Stimulated activated CD8-positive, alpha-beta memory T cell treated with anti-CD3 and anti-CD28 coated beads, Interleukin-12 subunit alpha, Interleukin-12 subunit beta, amount 100 ng/mL, for 1 hour (primary cell): ENCODE measurements at places on chromosomes 12 and 14.

- no peak for DNase-seq
Measured at GRCh38 chr14:104075530-104076151, 9.9 kb upstream of the ASPG start.

- DNase-seq, result no peak
Measured at GRCh38 chr12:47145188-47145587, 65.4 kb upstream of the AMIGO2 start.

- DNase-seq, result no peak
Measured at GRCh38 chr12:7155471-7156034, 25.4 kb downstream of the CLSTN3 start.

DNA sequence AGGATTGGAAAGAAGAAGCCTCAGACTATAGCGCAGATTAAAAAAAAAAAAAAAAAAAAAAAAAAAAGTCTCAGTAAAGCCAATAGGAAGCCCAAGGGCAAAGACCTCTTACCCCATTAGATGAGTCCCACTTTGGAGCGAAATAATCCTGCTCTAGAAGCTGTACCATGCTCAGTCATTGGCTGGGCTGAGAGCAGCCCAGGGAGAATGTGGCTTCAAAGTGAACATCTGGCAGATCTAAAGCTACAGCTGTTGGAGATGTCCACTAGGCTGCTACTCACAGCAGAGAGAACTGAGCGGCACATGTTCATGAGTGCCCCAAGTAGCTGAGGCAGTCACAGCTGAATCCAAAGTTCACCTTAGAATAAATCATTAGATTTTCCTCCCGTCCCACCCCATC, 560.9 kb downstream of the MED13L start:
- no peak for DNase-seq

GRCh38 chr12:107654873-107655272, 30.7 kb upstream of the PWP1 start:
- DNase-seq, result no peak

GRCh38 chr12:8697120-8697475, 693 bp upstream of the RIMKLB start:
- no peak for DNase-seq

DNA sequence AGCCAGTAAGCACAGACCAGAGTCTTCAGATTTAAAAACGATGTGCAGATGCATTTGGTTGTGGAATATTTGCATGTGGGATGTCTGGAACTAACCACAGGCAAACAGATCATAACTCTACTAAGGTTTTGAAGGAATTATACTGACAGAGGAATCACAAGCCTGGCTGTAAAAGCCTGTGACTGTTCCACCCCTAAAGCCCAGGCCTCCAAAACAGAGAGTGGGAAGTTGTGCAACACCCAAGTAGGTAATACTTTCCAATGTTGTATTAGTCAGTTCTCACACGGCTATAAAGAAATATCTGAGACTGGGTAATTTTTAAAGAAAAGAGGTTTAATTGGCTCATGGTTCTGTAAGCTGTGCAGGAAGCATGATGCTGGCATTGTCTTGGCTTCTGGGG, 68.1 kb upstream of the DCD start:
- no peak for DNase-seq

GRCh38 chr12:128861226-128862016, 8.1 kb downstream of the GLT1D1 start:
- no peak for DNase-seq

- DNase-seq, result no peak
Measured at GRCh38 chr12:75900226-75900625, 131.3 kb downstream of the PHLDA1 start.

DNA sequence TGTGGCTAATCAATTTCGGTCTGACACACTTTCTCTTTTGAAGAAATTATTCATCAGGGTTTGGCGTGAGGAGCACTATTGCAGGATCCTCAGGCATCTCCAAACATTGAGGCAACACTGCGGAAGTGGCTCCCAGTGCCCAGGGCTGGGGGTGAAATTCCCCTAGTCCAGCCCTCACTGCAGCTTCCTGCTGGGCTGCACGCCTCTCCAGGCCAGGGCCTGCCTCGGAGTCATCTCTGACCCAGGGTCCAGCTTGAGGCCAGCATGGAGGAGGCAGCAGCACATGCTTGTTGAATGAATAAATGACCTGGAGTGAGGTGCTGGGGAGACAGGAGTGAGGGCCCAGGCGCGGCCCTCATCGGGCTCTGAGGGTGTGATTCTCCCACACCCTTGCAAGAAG, 36.0 kb upstream of the TDRD9 start:
- no peak for DNase-seq

DNA sequence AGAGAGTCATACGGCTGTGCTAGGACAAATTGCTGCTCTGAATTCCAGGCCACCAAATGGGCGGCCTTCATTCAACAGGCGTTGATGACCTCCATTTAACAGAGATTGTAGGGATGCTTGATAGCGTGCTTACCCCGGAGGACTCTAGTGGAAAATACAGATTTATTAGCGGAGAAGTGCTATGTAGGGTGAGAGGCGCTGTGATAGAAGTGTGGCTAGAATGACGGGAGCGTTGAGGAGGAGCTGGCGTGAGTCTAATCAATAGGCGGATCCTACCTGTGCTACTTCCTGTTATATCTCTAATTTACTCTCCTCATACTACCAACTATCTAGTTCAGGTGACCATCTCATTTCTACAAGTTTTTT, 668 bp downstream of the MRPS35 start:
- DNase-seq, result no peak

- no peak for DNase-seq
Measured at GRCh38 chr12:123388951-123389559, 5.1 kb downstream of the KMT5A start.

GRCh38 chr14:102532204-102532658, 22.7 kb upstream of the ANKRD9 start:
- no peak for DNase-seq

DNA sequence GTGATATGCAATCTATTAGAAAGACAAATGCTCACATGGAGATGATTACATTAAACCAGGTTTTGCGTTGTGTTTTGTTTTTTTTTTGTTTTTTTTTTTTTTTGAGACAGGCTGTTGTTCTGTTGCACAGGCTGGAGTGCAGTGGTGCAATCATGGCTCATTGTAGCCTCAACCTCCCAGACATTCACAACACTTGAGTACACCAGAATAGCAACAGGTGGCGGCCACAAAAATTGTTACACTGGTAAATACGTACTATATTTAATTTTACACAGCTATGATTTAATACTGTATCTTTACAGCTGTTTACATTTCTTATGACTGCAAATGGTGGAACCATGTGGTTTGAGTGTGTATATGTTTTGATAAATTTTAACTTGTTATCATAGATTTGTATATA, 60.0 kb downstream of the SCAF11 start:
- no peak for DNase-seq

- DNase-seq, result no peak
Measured at GRCh38 chr14:79256380-79256779, 954.9 kb downstream of the DIO2 start.

GRCh38 chr14:90564496-90564895, 167.7 kb downstream of the CALM1 start:
- no peak for DNase-seq

DNA sequence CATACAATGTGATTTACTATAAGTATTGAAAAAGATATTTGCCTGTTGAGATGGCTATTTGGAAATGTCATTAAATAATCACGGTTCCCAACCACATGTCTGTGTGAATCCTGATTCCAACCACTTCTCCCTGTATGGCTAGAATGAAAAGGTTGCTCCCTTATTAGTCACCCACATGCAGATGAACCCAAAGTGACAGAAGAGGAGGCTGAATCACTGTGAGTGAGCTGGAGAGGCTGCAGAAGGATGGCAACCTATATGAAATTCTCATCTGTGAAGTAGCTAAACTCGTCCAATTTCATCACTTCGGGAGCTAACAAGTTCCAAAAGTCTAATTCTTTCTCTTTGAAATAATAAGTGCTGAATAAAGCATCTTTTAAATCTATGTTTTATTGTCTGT, 300.5 kb downstream of the PRKD1 start:
- no peak for DNase-seq

DNA sequence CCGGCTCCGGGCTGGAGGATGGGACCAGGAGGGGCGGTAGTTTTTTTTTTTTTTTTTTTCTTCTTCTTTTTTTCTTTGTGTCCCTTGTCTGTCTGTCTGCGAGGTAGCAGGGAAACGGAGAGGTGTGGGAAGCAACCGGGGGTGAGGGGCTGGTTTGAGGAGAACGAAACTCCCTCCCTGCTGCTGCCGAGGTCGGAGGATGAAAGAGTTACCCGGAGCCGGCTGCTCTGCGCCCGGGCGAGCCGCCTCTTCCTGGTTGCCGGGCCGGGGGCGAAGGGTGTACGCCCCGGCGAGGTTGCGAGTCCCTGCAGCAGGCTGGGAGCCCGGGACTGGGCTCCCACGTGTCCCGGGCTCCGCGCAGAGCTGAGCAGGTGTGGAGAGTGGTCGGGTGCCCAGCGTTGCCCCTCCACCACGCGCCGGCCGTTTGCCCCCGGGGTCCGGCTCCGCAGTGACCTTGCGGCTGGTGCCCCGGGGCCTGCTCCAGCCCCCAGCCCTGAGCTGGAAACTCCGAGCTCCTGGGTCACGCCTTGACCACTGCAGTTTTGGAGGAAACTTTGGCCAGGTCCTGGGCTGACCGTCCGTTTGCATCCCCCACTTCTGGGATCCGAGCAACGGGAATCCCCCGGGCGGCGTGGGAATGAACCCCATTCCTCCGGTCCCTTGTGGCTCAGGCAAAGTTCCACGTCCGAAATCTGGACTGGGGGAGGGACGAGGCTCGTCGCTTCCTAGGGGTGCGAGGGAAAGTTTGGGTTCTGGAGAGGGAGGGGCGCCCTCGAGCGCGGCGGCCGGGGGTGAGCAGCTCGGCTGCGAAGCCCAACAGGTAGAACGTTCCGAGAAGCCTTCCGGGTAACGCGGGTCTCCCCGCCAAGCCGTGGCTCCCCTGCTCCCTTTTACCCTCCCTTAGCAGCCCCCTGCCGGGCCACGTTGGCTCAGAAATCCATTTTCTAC, 1.3 kb downstream of the CHST11 start:
- DNase-seq, result no peak

GRCh38 chr14:79840831-79841230, 370.5 kb downstream of the DIO2 start:
- no peak for DNase-seq

DNA sequence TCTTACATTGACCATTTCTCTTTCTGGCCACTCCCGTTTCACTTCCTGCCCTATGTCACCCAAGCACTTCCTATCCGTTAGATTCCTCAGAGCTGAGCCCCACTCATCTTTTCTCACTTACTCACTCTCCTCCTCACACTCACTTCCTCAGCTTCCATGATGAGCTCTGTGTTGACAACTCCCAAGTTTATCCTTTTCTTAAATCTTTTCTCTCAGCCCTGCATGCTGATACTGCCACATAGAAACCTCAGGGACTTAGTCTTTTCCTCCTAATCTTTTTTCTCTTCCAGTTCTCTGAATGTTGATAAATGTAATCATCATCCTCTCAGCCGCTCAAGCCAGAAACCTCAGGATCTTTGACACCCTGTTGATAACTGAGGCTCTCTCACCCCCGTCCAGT, 99.6 kb downstream of the ANO6 start:
- no peak for DNase-seq

DNA sequence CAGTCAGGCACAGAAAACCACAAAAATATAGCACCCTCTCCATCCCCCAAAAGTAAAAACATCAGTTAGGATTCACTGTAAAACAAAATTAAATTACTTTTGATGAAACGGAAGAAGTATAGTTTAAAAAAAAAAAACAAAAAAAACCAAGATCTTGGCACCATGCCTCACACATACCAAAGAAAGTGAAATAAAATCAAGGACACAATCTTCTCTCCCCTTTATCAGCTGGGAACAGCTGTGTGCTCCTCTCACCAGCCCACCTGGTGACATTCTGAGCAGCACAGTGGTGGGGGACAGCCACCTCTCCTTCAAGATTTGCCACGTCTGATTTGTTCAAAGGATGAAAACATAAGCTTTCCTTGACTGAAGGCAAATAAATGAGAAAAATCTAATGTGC, 55.5 kb downstream of the ESR2 start:
- no peak for DNase-seq

- DNase-seq, result no peak
Measured at GRCh38 chr12:80701388-80701787, 6.0 kb upstream of the MYF6 start.

DNA sequence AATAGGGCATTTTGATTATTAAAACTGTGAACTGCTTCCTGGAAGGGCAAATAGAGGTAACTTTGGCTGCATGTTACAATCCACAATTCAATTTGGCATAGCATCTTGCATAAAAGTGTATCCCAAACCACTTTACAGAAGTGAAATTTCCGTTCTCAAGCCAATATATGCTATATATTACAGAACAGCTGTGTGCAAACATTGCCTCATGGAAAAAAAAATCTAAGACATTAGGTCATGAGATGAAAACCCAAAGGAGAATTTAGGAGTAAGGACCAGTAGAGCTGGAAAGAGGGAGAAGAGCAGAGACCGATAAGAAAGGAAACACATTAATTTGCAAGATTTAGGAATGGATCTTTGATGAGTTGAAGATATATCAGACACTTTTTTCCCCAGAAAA, 239.2 kb downstream of the PAX9 start:
- no peak for DNase-seq

DNA sequence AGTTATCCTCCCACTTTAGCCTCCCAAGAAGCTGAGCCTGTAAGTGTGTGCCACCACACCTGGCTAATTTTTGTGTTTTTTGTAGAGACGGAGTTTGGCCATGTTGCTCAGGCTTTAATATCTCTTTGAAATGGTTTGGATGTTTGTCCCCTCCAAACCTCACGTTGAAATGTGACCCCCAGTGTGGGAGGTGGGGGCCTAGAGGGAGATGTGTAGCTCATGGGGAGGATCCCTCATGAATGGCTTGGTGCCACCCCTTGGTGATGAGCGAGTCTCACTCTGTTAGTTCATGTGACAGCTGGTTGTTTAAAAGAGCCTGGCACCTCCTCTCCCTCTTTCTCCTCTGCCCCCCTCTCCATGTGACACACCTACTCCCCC, 23.6 kb upstream of the TTC7B start:
- DNase-seq, result no peak

DNA sequence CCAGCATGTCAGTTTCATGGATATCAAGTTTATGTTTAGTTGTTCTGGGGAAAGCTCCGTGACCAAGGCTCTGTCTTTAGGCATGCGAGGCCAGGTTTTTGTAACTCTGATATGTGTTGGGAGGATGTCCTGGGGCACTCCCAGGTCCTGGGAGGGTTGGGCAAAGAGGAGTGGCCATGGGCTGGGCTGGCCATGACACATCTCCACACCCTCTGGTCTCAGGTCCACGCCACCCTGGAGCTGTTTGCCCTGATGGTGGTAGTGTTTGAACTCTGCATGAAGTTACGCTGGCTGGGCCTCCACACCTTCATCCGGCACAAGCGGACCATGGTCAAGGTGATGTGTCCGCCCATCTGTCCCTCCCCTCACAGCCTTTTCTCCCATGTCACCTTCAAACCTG, 46.4 kb downstream of the TPCN1 start:
- no peak for DNase-seq

GRCh38 chr12:57718641-57719528, 19.7 kb downstream of the AGAP2 start:
- DNase-seq, result no peak
